Mesothelial cell of epicardium (in vitro differentiated cells): ENCODE measurements at places on chromosomes 6 and 20. TPM values are rescaled to one million over a fixed set of nuclear protein-coding genes. Genes with fewer than 3 reads are reported as not detected.

DNA sequence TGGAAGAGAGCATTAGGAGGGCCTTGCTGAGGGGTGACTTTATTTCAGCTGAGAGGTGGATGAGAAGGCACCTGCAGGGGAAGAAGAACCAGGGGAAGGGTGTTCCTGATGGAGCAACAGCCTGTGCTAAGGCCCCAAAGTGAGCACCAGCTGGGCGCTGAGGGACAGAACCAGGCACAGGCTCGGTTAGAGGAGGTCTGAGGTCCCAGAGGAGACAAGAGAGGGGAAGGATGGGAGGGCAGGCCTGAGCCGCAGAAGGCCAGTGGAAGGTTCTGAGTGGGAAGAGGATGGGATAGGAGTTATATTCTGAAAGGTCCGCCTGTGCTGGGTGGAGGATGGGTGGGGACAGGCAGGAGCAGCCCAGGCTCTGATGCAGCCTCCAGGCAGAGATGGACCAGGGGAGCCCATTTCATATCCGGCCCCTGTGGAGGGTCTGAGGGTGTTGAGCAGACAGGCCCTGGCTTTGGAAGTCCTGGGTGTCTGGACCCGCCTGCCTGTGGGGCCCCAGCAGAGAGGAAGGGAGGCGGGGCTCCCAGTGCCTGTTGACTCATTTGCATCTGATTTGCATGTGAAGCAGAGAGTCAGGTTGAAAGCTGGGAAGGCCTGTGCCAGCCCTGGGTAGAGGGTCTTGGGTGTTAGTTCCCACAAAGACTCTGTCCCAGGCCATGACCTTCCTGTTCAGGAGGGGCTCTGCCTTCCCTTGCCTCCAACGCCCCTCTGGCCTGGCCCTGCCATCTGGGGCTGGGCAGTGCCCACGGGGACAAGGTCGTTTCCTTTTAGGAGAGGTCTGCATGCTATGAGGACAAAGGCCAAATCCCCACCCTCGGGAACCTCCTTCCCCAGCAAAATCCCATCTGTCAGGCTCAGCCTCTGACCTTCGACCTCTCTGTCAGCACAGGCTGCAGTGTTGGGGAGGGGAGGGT is 10.6 kb upstream of the FAM110A start:
- no peak for DNase-seq

DNA sequence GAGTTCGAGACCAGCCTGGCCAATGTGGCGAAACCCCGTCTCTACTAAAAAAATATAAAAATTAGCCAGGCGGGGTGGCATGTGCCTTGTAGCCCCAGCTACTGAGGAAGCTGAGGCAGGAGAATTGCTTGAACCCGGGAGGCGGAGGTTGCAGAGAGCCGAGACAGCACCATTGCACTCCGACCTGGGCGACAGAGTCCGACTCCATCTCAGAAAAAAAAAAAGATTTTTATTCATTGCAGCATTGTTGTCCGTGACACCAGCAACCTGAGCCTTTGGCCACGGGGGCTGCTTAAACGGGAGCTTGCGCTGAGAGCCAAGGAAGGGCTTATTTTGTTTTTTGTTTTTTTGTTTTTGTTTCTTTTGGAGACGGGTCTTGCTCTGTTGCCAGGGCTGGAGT is 7.3 kb downstream of the ARFGAP1 start:
- DNase-seq, result no peak

- no peak for DNase-seq
These were observed 106.2 kb downstream of the DTD1 start for GRCh38 chr20:18694071-18694470.

DNA sequence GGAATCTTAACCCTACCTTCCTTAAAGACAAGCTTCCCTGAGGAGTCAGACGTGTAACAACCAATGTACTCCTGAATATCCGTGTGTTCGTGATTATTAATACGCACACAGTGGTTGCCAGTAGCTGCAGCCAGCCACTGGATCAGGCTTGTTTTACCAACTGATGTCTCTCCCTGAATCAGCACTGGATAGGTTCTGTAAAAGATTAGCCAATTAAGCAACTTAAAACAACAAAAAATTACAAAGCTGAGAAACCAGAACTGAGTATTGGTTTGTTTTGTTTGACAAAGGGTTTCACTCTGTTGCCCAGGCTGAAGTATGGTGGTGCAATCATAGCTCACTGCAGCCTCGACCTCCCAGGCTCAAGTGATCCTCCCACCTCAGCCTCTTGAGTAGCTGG is 69.3 kb downstream of the MDN1 start:
- DNase-seq, result no peak

DNA sequence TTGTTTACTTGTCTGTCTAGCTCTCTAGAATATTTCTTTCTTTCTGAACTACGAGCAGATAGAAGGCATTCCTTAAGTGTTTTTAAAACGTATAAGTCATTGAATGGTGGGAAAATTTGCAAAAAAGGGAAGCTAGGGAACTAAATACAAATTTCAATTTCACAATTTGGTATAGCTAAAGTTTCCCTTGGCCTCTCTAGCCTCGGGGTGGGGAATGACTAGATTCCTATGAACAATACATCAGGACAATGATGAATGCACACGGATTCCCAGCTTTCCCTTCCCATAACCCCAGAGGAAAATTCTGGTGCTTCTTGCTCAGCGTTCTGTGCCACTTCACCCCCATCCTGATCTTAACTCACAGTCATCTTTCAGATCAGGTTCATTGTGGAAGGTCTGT is 113.3 kb upstream of the ASF1A start:
- DNase-seq, result no peak

- no peak for DNase-seq
These were observed 56.1 kb downstream of the KIAA0408 start for GRCh38 chr6:127402890-127403617.

- no peak for DNase-seq
These were observed 45.2 kb upstream of the BCLAF1 start for GRCh38 chr6:136334853-136335252.

GRCh38 chr20:3738111-3739053 is 5.9 kb downstream of the HSPA12B start:
- no peak for DNase-seq

DNA sequence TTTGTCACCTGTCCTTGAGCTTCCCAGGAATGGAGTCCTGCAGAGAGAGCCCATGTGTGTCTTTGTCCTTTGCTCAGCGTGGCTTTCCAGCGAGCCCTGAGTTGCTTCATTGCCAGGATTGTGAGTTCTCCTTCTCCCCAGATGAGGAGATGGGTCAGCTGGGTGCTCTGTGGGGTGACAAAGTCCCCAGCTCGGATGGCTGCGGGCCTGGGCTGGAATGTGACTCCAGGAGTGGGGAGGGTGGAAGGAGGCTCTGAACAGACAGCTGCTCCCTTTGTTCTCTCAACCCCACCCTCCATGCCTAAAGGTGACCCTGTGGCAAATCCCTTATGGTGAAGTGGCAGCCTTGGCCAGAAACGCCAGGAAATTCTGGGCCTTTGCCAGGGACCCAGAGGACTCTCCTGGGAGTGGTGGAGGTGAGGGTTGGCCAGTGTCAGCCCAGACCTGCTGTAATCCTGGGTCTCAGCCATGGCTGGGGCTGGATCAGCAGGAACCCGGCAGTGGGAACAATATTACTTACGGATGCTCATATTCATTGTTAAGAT is 44.4 kb upstream of the CST5 start:
- DNase-seq, result no peak

DNA sequence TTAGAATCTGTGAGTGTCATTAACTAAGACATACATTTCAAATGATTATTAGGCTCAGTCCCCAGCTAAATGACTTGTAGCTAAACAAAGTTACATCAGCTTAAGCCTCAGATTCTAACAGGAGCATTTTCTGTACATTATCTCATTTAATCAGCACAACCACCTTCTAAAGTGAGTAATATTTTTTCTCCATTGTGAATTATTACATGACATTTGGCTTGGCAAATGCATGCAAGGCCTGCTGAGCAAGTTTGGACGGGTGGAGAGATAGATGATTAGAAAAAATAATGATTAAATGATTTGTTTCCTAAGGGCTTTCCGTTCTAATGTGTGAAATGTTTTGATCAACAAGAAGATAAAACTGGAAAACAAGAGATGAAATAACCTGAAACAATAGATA is 20.7 kb downstream of the DCBLD1 start:
- DNase-seq, result no peak

- no peak for DNase-seq
These were observed 731.0 kb downstream of the EPHA7 start for GRCh38 chr6:92688342-92688741.

DNA sequence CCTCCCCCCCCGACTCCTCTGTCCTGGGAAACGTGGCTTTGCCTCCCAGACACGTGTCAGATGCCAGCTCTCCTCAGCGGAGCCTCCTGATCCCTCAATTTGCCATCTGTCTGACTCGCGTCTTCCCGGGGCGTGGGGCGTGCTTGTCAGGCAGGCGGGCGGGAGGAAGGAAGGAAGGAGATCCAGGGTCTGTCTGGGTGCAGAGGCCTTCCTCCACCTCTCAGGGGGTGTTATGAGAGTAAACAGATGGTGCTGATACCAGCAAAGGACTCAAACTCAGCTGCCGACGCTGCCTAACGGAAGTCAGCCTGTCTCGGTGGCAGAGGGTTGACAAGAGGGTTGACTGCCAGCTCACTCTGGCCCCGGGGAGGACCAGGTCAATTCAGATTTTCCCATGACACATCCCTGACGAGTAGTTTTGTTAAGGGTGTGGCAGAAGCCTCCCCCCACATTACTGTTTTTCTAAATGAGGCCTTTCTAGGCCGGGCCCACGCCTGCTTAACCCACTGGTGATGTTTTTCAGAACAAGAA is 17.0 kb downstream of the UQCC2 start:
- no peak for DNase-seq

- no peak for DNase-seq
These were observed 43.2 kb downstream of the SESN1 start for GRCh38 chr6:109051301-109052017.

DNA sequence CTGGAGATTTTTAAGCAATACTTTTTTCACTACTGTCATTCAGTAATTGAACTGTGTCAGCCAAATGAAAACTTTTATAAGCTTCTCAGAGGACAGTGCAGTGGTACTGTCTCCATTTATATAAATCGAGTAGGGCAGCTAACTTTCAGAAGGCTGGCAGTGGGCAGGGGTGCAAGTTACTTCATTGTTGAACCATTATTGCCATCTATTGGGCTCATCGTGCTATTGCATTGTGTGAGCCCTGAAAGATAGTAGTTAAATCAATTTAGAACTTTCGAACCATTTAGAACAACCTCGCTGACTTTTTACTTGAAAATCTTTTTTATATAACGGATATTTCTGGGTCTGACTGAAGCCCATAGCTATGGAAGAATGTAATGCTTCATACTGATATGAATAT is 347.8 kb upstream of the PLCB4 start:
- no peak for DNase-seq

DNA sequence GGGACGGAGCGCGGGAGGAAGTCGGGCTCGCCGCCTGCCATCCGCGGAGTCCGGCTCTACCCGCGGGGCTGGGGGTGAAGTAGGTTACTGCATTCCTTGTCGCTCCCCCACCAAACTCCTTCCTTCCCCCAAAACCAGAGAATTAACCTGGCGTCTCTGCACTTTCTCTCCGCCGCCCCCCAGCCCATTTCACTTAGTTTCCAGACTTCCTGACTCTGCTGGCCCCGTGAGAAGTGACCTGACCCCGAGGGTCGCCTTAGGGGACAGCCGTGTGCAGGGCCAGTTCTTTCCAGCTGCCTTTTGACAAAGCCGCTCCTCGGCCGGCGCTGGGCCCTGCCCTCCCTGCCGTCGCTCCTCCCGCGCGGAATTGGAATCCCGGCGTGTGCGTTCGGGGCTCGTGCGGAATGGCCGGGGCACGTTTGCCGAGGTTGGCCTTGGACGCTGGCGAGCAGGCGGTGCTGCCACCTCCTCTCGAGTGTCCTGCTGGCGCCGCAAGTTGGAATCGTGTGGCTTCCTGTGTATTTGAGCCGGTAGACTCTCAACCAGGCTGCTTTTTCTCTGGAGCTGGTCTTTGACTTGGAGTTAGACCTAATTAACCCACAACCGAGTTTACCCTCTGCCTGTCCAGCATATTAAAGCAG is 650 bp downstream of the DCBLD1 start:
- DNase-seq, result peak; percentile 34

DNA sequence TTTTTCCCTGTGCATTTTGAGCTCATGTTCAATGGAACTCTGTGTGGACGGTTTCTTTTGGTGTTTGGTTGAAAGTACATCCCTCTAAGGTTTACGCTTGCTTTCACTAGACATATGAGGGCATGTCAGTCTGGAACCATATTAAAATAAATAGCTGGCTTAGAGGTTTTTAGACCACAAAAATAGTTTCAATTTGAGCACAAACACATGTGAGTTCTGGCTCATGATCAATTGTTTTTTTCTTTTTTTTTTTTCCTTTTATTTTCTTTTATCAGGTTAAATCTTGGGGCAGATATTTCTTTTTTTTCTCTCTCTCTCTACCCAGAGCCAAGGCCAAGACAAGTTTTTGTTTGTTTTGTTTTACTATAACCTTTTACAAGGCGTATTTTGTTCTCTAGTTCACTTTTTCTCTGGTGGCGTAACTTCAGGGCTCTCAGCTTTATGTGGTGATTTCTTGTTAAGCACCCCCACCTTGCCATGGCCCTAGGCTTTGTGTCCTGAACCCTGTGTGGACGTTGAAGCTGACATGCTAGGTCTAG is 92.9 kb downstream of the SHLD1 start:
- no peak for DNase-seq

- no peak for DNase-seq
These were observed 22.4 kb upstream of the ILRUN start for GRCh38 chr6:34718976-34719375.

GRCh38 chr6:23478312-23478711 is 647.7 kb upstream of the NRSN1 start:
- DNase-seq, result no peak

- DNase-seq, result no peak
These were observed 276.9 kb upstream of the SUPT3H start for GRCh38 chr6:45654673-45655072.

CALHM4 gene
- total RNA-seq, result not detected in 3 replicates

PRICKLE4 gene
- 4.5 to 8.1 TPM (median 6.6 TPM) in 3 replicates for total RNA-seq

SRC gene
- 81.2 to 85.2 TPM (median 81.3 TPM) in 3 replicates for total RNA-seq

RBM24 gene
- 0.43 to 0.86 TPM (median 0.45 TPM) in 3 replicates for total RNA-seq

SLC35D3 gene
- 0.09 to 0.13 TPM in 2 of 3 replicates, not detected in the other for total RNA-seq

CST7 gene
- total RNA-seq, result not detected in 3 replicates

ULBP1 gene
- total RNA-seq, result 0.07 to 0.11 TPM (median 0.11 TPM) in 3 replicates

ZNF334 gene
- 31.8 to 34.5 TPM (median 32.5 TPM) in 3 replicates for total RNA-seq

HTR1E gene
- total RNA-seq, result 0.58 to 0.90 TPM (median 0.82 TPM) in 3 replicates

CCM2L gene
- 0.16 to 0.38 TPM in 2 of 3 replicates, not detected in the other for total RNA-seq

BPIFA1 gene
- total RNA-seq, result not detected in 3 replicates

RIPOR3 gene
- 18.8 to 20.0 TPM (median 19.2 TPM) in 3 replicates for total RNA-seq

COX4I2 gene
- total RNA-seq, result 0.34 TPM in 1 of 3 replicates, not detected in the others

LIN28B gene
- total RNA-seq, result 18.1 to 19.7 TPM (median 19.3 TPM) in 3 replicates

MDFI gene
- 146 to 149 TPM (median 148 TPM) in 3 replicates for total RNA-seq

ULBP2 gene
- total RNA-seq, result 0.23 to 0.42 TPM (median 0.24 TPM) in 3 replicates

NUP153 gene
- 47.4 to 48.4 TPM (median 48.2 TPM) in 3 replicates for total RNA-seq
